ENCODE measurements at places on chromosomes 6 and 20.

DNA sequence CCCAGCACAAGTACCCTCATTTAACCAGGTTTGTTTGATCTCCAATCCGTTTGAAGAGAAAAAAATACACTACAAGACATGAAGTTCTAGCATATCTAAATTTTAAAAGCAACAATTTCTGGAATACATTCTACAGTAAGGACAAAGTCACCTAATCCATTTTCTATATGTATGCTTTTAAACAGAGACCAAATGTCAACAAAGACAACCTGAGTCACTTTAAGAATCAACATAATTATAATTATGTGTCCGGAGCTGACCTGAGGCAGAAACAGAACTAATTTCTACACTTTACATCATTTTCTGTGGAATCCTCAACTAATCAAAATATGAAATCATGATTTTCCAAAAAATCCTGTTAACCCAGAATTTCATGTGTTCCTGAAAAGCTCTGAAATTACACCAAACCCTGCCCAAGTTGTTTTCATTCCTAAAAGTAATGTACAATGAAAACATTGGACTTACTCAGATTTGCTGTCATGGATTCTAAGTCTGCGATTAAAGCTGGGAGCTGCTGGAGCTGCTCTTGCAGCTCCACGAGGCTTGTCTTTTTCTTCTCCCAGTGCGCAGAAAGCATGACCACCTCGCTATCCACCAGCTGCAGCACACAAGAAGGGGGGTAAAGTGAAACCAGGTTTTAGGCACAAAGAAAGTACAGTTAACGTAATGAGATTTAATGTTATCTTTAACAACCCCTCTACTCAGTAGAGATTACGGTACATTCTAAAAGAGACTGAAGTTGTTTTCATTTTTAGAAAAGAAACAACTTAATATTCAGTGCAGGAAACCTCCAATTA is 35.8 kb downstream of the DTNBP1 start:
- DNase-seq, result peak; percentile 44

DNA sequence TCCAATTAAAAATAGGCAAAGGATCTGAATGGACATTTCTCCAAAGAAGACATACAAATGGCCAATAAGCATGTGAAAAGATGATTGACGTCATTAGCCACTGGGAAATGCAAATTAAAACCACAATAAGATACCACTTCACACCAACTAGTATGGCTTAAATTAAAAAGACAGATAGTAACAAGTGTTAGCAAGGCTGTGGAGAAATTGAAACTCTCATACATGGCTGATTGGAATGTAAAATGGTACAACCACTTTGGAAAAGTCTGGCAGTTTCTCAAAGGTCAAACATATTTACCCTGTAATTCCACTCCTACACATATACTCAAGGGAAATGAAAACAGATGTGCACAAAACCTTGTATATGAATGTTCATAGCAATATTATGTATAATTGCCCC is 83.6 kb downstream of the CEP57L1 start:
- DNase-seq, result no peak

GRCh38 chr6:64334636-64335035 is 699.0 kb downstream of the PHF3 start:
- no peak for DNase-seq

- DNase-seq, result no peak
Observed at GRCh38 chr6:102944475-102944874, 1551.0 kb downstream of the GRIK2 start.

DNA sequence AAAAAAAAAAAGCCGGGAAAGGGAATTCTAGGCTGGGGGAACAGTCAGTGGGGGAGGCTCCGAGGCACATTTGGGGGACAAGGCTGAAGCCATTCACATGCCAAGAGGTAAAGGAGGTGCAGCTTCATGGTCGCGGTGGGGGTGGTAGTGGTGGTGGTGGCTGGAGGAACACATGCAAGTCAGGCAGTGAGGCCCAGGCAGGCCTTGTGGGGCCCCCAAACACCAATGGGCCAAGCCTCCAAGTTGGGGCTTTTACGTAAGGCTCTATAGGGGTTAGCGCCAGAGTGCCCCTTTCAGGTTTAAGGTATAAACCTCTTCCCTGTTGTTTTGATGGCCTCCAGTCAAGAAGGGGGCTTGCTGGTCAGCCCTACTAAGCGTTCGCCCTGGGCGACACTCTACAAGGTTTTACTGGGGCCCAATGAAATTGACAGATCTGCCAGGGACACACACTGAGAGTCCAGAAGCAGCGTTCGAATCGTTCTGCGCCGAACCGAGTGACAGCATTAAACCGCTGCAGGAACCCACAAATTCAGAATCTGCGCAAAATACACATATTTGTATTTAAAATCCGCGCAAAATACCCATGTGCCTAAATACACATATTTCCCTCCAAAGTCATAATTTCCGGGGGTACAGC is 818 bp upstream of the AP5S1 start:
- DNase-seq, result no peak

GRCh38 chr20:17807651-17808050 is 107.9 kb downstream of the BANF2 start:
- no peak for DNase-seq

GRCh38 chr6:42239736-42240375 is 22.2 kb upstream of the MRPS10 start:
- no peak for DNase-seq

GRCh38 chr6:12174878-12175277 is 115.3 kb upstream of the EDN1 start:
- DNase-seq, result no peak

DNA sequence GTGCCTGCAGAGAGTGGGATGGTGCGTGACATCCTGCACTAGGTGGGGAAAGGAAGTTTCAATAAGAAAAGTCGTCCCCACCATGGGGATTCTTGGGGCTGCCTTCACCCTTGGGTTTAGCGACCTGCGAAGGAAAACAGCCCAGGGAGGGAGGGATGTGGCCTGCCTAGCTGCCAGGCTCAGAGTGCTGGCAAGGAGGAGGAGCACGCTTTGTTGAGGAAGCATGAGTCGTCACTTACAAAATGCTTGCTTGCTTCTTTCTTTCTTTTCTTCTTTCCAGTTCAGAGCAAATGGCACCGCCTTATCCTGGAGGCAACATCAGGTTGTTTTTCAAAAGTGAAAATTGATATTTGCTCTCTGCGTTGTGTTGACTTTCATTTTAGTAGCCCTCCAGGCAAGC is 123.2 kb downstream of the TFAP2C start:
- no peak for DNase-seq

GRCh38 chr6:49855221-49855620 is 11.1 kb downstream of the CRISP1 start:
- DNase-seq, result no peak

GRCh38 chr6:153207617-153208016 is 76.5 kb upstream of the RGS17 start:
- no peak for DNase-seq

DNA sequence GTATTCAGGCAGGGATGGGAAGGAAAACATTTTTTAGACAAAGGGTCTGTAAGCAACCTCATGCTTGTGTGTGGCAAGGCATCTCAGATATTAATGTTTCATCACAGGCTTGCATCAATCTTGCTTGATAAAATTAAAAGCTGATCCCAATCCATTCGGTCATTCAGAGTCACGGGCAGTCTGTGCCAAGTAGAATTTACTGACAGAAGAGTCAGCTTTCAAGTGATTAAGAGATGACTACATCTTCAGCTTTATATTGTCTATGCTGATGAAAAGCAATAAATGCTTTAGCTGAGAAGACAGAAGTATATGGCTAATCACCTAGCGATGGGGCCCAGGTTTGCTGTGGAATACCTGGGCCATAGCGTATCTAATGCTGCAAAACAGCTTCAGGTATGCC is 3.5 kb downstream of the PLEKHG1 start:
- DNase-seq, result no peak

GRCh38 chr6:56403745-56404144 is 156.4 kb upstream of the COL21A1 start:
- peak; percentile 14 for DNase-seq

DNA sequence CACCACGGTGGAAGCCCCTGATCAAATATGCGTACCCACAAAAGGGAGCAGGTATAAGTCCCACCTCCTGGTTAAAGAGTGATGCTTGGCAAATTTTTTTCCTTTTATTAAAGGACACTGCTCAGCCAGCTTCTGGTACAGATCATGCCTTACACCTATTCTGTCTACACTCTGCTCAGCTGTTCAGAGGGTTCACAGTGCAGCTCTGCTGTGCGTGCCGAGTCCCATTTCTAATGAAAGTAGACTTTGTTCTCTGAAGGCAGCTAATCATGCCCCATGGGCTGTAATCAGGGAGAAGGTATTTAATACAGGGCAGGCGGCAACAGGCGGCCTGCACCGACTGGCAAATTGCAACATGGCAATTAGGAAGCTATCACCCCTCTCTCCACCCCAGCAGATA is 16.3 kb downstream of the LRRC73 start:
- no peak for DNase-seq

DNA sequence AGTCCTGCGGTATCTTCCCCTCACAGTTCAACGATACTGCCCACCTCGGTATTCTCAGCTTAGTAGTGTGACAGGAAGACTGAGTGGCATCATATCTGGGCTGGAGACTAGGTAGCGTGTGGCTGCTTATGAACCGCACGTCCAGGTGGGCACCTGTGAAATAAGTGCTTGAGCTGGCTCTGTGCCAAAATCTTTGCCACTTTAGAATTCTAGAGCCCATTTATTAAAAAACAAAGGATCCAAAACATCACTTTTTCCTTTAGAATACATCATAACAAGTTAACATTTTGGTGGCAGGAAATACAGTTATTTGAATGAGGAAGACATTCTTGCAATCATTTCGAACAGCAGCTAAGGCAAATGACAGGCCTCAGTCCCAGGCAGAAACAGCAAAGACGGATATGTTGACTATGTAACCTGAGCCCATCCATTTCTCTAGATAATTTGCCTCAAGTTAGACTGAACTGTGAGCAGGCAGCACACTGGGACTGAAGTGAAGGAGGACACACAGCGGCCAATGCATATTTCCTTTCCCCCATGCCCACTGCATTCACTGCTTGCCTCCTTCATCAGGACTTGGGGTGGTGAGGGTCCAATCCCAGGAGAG is 136.6 kb downstream of the GMDS start:
- DNase-seq, result no peak

DNA sequence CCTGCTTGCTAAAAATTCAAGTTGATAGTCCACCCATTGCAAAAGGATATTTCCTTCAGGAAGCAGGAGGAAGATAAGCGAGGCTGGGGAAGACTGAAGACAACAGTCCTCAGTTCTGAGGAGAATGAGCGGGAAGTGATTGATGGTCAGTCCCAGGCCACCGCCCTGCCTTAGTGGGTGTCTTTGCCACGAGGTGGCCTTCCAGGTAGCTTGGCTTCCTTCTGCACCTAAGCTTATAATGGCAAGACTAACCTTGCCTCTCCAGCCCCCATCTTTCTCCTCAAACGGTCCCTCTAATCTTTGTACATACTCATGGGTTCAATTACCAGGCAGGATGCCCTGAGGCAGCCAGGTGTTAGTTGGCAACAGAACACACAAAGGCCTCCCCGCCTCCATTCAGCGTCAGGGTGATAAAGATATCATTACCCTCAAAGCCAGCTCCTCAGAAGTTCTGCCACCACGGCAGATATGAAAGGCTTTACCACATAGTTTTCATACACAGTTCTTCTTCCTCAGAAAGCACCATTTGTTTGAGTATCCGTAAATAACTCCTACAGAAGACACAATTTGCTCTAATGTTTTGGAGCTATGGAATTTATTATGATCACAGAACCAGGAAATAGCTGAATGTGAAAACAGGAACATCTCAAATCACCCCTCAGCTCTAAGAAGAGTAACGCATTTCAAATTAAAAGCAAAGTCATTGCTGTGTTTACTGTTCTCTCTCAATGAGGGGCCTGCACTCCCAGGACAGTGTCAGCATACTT is 249.4 kb downstream of the ATXN1 start:
- no peak for DNase-seq

DNA sequence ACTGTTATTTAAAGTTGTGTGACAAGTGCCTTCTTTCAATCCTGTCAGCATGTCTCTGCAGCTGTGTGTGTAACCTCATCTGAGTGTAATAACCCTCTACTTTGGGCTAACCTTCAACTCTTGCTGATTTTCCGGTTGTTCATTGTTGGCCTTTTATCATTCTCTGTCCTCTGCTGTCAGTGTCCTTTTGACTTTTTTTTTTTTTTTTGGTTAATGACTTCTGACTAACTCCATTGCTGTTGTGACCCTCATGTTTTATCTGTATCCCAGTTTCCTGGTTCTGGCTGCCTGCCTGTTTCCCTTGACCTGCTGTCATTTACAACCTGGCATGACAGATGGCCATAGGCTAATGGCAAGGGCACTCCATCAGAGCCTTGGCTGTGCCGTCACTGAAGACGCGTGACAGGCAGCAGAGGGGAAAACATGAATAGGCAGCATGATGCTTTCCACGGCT is 145.7 kb upstream of the MAN1A1 start:
- no peak for DNase-seq

DNA sequence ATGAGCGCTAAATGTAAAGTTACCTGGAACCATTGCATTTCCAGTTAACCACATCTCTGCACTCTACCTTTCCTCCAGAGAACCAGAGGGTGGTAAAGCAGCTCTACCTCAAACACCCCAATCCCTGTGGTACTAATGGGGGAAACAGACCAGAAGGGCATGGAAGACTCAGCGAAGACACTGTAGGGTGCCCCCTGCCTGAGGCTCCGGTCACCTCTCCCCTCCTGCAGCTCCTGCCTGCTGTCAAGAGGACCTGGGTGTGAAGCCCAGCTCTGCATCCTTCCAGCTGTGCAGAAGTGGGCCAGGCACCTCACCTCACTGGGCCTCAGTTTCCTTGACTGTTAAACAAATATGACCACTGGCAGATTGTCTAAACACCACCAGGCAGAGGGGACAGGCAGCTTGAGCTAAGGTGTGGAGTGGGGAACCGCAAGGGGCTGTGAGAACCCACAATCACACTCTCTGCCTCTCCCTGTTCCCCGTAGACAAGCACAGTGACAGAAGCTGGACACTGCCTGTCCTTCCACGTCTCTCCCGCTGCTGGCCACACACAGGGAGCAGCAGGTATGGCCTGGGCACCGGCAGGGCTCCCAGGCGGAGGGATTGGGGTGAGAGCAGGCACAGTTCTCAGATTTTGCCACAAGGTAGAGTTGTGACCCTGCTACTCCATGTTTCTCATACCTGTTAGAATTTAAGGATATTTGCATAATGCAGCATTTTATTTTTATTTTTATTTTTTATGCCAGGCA is 9.1 kb upstream of the BPIFA2 start:
- no peak for DNase-seq

- no peak for DNase-seq
Observed at GRCh38 chr6:72316675-72317380, 305.0 kb upstream of the KCNQ5 start.

- DNase-seq, result peak; percentile 29
Observed at GRCh38 chr6:118397671-118398465, 150.2 kb upstream of the PLN start.

GRCh38 chr6:45619994-45620471 is 242.3 kb upstream of the SUPT3H start:
- DNase-seq, result no peak

- no peak for DNase-seq
Observed at GRCh38 chr6:129046526-129046925, 163.6 kb downstream of the LAMA2 start.

- DNase-seq, result no peak
Observed at GRCh38 chr6:158836625-158837311, 17.6 kb upstream of the EZR start.

Measured in tongue (tissue), 3 donors.